HFF-Myc (cell line): ENCODE measurements at places on chromosomes 11 and 22.

DNA sequence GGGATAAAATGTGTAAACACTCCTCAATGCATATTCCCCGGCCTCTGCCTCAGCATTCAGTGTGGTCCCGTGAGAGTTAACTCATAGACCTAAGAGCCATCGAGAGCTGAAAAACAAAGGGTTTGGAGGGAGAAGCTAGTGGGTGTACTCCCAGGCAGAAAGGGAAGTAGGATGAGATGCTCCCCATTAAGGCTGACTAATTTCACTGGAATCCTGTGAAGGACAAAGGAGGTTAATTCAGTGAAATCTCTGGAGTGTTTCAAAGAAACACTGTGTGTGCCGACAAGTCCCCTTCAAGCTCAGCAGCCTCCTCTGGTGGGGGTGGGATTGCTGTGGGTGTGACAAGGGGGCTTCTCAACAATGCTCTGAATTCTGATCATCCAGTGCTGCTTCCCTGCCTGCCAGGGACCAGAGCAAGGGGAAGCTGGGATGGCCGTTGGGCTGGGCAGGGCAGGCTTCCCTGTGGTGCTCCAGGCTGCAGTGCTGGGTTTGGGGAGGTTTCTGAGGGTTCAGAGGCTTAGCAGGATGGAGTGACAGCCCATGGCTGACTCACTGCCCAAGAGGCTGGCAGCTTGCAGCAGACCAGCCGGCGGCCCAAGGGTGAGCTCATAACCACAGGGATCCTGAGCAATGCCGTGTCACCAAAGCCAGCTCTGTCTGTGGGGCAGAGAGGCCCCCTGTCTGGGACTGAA lies 61.4 kb upstream of the BMAL1 start:
- DNase-seq: peak; percentile 56

DNA sequence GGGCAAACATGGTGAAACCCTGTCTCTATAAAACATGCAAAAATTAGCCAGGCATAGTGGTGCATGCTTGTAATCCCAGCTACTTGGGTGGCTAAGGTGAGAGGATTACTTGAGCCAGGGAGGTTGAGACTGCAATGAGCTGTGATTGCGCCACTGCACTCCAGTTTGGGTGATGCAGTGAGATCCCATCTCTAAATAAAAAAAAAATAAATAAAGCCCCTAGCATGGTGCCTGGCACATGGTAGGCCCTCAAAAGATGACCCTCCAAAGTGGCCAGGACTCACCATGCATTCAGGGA lies 74.6 kb downstream of the PTPRJ start:
- DNase-seq: no peak

DNA sequence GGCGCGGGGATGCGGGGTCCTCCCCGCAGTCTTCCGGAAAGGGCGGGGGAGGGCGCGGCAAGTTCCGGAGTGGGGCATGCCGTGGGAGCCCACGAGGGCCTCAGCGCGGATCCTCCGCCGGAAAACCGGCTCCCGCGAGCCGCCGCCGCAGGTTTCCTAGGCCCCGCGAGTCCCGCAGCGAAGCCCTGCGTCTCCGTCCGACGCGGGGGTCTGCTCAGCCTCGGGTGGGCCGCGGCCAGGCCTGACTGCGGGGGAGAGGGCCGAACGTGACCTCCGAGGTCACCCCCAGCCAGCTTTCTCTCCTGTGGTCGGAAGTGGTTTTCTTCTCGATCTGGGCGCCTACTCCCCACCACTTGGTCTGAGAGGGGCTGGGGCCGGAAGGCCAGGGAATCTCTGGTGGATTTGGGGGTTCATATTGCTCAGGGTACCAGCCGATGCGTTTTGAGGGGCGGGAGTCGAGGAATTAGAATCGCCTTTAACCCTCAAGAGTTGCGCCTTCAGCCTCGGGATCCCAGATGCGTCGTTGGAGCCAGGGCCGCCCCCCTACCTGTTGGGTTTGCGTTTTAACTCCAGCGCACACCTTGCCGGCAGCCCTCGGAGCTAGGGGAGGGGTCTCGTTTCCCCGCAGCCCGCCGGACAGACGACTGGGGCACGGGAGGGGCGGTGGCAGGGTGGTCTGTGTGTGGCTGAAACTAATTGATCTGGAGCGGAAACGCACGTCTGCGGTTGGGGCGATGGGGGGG lies 3.6 kb upstream of the CCND1 start:
- no peak for DNase-seq

DNA sequence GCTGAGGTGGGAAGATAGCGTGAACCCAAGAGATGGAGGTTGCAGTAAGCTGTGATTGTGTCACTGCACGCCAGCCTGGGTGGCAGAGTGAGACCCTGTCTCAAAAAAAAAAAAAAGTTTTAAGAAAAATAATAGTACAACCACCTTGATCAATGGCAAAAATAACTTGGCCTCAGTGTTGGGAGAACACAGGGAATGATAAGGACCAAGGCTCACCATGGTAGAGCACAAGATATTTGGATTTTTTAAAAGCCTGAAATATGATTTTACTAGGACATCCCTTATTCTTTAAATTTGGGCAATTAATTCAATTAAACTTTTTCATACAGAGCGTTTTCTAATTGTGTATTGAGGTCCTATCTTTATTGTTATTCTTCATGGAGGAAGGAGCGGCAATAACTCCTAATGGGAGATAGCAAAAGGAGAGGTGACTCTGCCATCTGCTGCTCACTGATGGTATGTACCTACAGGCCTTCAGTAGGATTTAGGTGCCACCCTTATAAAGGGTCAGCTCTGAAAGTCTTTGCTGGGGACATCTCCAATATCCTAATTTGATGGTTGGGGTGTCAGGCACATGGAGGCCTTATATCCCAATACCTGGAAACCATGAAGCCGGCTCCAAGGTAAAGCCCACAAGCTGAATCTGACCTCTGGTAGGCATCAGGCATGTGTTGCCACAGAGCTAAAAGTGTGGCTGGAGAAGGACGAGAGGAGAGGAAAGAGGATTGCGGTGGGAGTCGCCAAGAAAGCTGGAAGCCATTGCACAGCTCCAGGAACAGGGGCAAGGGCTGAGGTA lies 21.9 kb upstream of the POLD3 start:
- no peak for DNase-seq

DNA sequence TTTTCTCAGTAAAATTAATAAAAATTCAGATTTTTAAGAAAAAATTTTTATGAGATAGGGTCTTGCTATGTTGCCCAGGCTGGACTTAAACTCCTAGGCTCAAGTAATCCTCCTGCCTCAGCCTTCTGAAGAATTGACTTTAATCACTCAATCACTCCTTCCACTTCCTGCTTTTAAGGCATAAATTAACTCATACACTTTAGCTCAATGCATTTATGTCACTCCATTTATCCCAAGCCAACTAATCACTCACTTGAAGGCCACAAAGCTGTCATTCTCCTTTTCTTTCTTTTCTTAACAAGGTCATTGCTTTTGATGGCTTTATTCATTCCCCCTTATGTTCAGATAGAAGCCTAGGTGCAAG lies 877 bp downstream of the ALG9 start:
- no peak for DNase-seq

GRCh38 chr11:70790671-70791300 lies 392.5 kb downstream of the CTTN start:
- DNase-seq: no peak

DNA sequence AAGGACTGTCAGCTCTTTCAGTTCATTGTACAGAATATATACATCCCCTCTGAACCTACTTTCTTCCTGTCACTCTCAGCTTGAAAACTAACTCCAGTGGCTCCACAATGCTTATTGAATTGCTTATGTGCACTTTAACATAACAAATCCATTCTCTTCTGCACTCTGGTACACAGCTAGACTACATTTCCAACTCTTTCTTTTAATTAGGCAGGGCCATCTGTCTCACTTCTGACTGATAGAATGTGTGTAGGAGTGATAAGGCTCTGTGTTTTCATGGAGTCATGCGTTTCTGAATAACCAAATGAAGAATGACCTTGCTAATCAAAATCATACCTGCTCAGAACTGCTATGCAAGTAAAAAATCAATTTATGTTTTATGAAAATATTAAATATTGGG lies 278.5 kb upstream of the CCDC179 start:
- no peak for DNase-seq

DNA sequence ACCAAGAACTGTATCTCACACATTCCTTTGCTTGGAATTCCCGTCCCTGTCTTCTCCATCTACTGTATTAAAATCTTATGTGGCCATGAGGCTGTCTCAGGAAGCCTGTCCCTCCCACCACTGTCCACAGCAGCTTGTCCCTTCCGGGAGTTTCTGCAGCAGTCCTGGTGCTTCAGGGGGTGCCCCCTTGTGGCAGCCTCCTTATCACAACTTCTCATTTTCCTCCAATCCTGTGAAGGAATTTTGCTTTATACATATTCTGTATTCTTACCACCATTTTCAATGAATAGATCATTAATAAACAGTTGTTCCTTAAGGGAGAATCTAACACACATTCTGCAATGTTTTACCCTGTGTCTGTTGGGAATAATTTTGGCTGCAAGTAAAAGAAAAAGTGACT lies 220.4 kb upstream of the RAG2 start:
- DNase-seq: no peak

DNA sequence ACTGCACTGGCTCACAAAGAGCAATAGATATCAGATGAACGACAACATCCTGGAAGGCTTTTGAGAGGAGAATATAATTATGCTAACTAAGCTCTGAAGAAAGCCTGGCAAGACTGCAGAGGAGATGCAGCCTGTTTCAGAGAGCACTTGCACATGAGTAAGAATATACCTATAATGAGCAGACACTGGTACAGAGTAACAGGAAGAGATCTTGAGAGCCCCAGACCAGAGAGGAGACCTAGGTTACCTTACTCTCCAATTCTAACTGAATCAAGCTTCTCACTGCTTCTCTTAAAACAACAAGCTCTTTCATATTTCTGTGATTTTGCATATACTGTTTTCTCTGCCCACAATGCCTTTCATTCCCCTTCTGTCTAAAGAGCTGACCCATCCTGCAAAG lies 66.5 kb downstream of the FAM168A start:
- no peak for DNase-seq

- DNase-seq: no peak
Measured at GRCh38 chr11:87193756-87194470, 156.2 kb downstream of the TMEM135 start.

- peak; percentile 26 for DNase-seq
Measured at GRCh38 chr22:23709107-23709506, 18.3 kb downstream of the RGL4 start.

DNA sequence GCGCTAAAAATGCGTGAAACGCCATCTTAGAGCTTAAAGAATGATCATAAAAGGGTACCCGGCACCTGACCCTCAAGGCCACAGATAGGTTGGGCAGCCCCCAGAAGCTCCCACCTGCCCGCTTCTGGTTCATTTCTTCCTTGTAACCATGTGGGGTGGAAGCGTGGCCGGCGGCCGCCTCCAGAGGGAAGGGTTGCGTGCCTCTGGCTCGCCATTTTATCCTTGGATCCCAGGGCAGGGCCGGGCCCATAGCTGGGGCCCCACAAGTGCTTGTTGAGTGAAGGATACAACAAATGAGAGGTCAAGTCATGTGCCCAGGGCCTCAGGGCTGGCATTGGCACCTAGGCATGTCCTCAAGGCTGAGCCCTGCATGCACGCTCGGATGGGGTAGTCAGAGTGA lies 5.9 kb downstream of the PCNX3 start:
- DNase-seq: no peak

- DNase-seq: no peak
Measured at GRCh38 chr11:111733611-111734088, 32.5 kb downstream of the PPP2R1B start.

DNA sequence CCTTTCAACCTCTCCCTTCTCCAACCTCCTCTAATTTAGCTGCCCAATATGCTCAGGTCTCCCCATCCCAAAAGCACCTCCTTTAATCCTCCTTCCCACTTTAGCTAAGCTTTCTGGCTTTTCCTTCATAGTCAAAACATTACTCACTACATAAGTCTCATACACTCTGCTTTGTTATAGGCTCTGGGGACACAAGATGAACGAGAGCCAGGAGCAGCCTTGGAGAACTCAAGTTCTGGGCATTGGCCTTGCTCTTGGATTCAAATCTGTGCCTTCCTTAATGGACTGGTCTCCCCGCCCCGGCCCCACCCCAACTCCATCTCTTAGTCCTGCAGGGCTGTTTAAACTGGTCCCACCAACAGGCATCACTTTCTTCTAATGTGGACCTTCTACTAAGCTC lies 11.4 kb upstream of the HPX start:
- DNase-seq: no peak

DNA sequence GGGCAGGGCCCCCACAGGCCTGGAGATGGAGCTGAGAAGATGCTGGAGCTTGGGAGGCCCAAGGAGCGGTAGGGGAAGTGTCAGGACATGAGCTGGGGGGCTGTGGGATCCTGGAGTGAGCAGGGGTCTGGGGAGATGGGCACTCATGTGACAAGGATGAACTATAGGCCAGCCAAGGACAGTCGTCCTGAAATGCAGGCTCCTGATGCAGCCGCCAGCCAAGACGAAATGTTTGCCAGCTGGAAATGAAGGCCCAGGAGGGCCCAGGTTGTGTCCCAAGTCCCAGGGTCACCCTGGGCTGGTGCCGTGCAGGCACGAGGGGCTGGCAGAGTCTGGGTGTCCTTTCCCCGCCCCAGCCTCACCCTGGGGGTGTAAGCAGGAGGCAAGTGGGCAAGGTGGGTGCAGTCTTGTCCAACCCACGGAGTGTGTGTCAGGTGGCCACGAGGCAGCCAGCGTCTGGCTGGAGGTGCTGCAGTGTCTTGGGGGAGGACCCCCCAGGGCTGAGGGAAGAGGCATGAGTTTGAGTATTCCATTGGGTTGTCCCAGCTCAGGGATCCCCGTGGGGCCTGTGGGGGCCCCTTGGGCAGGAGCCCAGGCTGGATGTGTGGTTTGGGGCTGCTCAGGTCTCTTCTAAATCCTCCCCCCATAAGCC lies 21.4 kb downstream of the MRGPRG start:
- no peak for DNase-seq

DNA sequence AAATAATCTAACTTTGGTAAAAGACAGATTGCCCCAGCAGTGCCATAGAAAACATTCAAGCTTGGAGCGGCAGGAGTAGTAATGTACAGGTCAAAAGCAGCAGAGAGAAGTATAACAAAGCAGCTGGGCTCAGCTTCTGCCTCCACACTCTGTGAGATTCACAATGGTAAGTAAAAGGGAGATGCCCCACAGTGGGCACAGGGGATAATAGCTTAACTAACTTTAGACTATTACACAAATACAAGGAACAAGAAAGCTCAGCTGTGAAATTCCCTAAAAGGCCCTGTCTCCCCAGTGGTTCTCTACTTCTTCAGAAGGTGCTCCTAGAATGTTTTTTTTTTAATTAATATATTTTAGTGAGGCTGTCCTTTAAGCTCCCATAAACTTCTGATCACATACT lies 28.0 kb downstream of the RDX start:
- no peak for DNase-seq

- no peak for DNase-seq
Measured at GRCh38 chr11:128259816-128260215, 327.5 kb downstream of the ETS1 start.

DNA sequence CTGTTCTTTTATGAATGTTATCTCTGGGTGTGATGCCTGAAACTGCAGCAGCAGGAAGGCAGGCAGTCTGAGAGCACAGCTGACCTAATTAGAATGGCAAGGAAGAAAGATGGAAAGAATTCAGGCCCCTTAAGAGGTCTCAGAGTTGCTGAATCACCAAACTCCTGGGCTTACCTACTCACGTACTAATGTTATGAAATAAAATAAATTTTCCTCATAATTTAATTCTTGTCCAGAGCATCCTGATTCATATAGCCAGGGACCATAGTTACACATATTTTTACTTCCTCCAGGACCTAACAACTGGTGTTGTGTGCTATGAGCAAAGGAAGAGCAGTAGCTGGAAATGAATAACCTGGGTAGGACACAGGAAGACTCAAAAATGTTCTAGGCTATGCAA lies 41.9 kb downstream of the SNX19 start:
- no peak for DNase-seq

- no peak for DNase-seq
Measured at GRCh38 chr11:27717377-27717776, 17.1 kb upstream of the BDNF start.

- DNase-seq: no peak
Measured at GRCh38 chr11:102306048-102306597, 11.2 kb upstream of the BIRC3 start.
